Stimulated activated CD4-positive, alpha-beta T cell treated with anti-CD3 and anti-CD28 coated beads, Interleukin-1b, Interleukin-23, amount 100 ng/mL, for 1 hour (primary cell): ENCODE measurements at places on chromosomes 13 and 19.

DNA sequence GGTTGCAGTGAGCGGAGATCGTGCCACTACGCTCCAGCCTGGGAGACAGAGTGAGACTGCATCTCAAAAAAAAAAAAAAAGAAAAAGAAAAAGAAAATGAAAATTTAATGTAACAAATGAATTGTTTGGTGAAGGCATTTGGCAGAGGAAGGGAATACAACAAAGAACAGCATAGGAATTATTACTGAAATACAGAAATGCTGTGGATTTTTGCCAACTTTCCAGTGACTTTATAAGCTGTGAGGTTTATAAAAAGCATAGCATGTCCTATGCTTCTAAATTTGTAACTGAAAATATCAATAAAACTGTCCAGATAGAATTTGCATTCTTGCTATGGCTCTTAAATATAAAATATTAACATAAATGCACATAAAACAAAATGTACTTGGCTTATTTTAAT is 112.9 kb upstream of the IRS2 start:
- DNase-seq = no peak

- DNase-seq = no peak
These were observed 34.4 kb downstream of the STARD13 start for GRCh38 chr13:33251131-33251661.

GRCh38 chr13:23081901-23082300 is 98.9 kb upstream of the SGCG start:
- DNase-seq = no peak

DNA sequence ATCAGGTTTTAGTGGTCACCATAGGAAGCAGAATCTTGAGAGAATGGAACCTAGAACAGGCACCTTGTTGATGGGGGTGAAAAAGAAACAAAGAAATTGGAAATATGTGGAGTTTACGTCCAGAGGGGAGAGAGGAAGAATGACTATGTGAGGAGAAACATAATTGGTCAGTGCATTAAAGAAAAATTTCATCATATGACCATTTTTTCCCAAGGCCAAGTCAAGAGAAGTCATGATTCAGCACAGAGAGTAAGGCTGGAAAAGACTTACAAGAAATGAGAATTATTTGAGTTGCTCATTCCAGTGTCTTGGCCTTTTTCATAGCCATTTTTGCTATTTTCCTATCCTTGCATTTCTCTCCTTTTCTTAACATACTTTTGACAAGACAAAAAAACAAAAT is 421.7 kb downstream of the EFNB2 start:
- no peak for DNase-seq

- DNase-seq = no peak
These were observed 200.5 kb downstream of the KLF5 start for GRCh38 chr13:73259061-73260017.

- no peak for DNase-seq
These were observed 10.0 kb downstream of the NMRK2 start for GRCh38 chr19:3942790-3943409.

- DNase-seq = no peak
These were observed 17.4 kb downstream of the WDR62 start for GRCh38 chr19:36072081-36072480.

DNA sequence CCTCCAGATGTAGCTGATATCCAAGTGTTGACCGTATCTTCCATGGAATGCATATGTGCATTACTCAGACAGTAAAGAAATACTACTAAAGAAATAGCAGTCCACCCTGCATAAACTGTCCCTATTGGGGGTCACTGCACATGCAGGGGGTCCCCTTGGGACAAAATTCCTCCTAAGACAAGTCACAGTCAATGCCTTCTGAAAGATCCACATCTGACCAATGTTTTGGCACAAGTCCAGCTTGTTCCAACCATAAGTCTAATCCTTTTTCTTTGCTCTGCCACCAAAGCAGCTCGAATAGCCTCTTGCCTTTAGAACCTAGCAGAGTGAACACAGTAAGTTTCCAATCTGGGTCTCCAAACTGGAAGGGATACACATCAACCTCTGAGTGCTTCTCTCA is 87.9 kb downstream of the DIAPH3 start:
- no peak for DNase-seq

DNA sequence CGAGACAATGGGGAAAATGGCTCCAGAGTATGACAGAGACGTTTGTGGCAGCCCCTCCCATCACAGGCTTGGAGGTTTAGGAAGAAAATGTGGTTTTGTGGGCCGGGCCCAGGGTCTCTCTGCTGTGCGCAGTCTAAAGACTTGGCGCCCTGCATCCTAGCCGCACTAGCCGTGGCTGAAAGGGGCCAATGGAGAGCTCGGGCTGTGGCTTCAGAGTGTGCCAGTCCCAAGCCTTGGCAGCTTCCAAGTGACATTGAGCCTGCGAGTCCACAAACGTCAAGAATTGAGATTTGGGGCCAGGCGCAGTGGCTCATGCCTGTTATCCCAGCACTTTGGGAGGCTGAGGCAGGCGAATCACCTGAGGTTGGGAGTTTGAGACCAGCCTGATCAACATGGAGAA is 513.1 kb downstream of the PCDH17 start:
- DNase-seq = no peak

DNA sequence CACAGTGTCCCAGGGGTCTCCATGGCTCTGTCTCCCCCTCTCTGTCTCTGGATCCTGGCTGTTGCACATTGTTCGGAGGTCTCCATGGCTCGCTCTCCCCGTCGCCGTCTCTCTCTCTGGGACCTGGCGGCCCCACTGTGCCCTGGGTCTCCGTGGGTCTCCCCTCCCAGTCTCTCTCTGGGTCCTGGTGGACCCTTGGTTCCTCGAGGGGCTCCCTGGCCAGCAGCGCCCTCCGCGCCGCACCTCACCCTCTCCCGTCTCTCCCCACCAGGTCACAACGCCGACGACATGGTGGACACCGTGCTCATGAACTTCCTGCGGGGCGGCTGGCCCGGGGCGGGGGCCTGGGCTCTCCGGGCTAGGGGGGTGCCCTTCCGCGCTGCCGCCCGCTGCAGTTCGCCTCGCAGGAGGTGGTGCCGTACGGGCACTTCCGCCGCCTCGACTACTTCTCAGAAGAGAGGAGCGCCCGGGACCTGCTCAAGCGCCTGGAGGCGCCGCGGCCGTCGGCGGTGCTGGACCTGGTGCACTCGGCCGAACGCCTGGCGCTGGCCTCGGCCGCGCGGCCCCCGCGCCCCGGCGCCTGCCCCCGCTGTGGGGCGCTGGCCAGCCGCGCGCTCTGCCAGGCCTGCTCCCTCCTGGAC is 29.1 kb downstream of the SIGLEC5 start:
- DNase-seq = no peak

DNA sequence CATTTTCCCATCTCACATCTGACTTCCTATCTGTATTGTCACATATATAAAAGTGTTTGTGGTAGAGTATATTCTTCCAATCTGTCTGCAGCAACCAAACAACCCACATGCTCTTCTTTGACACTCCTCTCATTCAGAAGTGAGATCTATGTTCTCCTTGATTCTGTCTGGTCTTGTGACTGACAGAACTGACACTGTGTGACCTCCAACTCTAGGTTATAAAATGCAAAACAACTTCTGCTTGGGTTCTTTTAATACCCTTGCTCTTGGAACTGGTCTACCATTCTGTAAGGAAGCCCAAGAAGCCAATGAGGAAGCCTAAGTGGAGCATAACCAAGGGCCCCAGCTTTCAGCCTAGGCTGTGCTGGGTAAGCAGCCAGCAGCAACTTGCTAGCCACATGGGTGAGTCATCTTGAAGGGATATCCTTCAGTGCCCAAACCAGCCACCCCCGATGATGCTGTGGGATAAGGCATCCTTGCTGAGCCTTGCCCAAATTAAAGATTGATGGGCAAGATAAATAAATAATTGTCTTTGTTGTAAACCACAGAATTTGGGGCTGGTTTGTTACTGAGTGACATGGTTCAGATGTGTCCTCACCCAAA is 18.4 kb upstream of the ITM2B start:
- no peak for DNase-seq

DNA sequence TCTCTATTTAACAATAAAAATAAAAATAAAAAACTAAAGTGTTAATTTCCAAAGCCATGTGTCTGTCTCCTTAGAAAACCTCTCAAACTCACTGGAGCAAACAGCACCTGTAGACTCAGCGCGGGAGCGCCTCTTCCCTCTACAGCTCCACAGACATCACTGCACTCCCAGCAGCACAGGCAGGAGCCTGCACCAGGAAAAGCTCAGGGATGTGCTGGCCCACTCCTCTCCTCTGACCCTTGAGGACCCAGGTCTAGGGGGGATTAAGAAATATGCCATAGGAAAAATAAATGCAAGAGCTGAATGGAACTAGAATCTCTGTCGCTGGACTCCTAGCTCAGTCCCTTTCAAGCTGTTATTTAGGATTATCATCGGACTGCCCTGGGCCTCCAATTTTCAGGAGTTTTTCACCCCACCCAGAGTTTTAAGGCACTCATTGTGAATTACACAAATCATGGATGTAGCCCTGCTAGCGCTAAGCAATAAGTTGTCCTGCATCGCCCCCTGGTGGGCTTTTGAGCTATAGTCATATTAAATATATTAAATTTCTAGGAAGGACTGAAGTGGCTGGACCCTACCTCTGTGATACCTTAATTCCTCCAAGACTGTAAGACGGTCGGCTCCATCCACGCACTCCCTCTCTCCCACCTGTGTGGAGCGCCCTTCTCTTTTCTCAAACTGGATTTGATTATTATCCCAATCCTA is 333.9 kb downstream of the UQCRFS1 start:
- peak; percentile 29 for DNase-seq

GRCh38 chr19:347946-348861 is 3.6 kb upstream of the MIER2 start:
- no peak for DNase-seq

GRCh38 chr13:66940113-66940512 is 290.0 kb downstream of the PCDH9 start:
- no peak for DNase-seq

DNA sequence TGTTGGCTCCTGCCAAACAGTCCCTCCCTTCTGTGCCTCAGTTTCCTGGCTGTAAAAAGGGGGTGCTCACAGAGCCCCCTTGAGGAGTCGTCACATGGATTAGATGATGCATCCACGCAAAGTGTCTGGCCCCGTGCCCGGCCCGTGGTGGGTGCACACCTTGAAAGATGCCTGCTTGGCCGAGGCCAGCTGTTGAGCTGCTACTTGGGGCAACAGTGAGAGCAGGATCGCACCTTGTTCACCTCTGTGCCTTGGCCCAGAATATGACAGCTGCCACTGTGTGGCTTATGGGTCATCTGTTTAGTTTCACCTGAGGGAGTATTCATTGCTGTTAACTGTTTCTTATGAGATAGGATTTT is 17.7 kb downstream of the CRTC1 start:
- no peak for DNase-seq

DNA sequence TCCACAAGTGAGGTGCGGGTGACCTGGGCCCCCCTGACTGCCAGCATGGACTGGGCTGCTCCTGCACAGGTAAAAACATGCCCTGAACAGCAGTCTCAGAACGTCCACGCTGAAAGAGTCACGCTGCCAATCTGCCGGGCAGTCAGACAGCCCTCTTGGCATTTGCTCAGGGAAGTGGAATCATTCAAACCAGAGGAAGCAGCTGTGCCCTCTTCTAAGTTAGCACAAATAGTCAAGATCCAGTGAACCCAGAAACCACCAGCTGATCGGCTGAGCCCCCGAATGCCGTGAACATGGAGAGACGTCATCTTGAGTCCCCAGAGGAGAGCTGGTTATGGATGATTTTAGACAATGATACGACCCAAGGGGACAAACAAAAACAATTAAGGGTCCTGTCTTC is 34.4 kb downstream of the KLF2 start:
- no peak for DNase-seq

- DNase-seq = no peak
These were observed 83.4 kb downstream of the GNG7 start for GRCh38 chr19:2619076-2619475.

GRCh38 chr13:50519866-50520265 is 323.6 kb downstream of the DLEU7 start:
- no peak for DNase-seq

GRCh38 chr19:46759206-46759605 is 13.0 kb upstream of the STRN4 start:
- no peak for DNase-seq

GRCh38 chr19:4380254-4380727 is 20.1 kb downstream of the SH3GL1 start:
- no peak for DNase-seq

GRCh38 chr13:91241221-91241933 is 106.1 kb upstream of the MIR17HG start:
- no peak for DNase-seq

GRCh38 chr13:40999416-40999815 is 19.7 kb downstream of the ELF1 start:
- DNase-seq = no peak

DNA sequence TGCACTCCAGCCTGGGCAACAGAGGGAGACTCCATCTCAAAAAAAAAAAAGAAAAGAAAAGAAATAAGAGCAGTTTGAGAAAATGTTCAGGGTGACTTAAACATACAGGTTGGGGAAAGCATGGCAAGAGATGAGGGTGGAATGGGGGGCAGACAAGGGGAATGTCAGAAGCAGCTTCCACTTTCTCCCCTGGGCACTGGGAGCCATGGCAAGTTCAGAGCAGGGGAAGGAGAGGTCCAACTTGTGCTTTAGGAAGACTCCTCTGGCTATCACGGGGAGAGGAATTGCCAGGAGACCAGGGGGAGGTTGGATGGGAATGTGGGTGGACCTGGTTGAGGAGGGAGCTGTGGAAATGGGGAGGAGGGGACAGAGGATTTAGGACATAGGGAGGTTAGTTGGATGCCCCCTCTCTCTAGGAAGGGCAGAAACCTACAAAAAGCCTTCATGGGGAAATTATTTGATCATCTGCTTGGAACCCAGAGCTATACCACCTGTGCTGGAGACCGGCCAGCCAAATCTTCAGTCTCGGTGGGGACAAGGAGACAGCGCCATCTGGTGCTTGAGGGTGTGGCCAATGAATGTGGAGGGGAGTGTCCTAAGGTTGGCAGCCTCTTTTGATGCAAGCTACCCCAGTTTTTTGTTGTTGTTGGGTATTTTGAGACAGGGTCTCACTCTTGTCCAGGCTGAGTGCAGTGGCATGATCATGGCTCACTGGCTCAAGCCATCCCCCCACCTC is 7.3 kb upstream of the STRN4 start:
- DNase-seq = peak; percentile 39

GRCh38 chr19:1073956-1074517 is 7.1 kb downstream of the ARHGAP45 start:
- no peak for DNase-seq

GRCh38 chr13:33249894-33250293 is 35.7 kb downstream of the STARD13 start:
- no peak for DNase-seq

- peak; percentile 13 for DNase-seq
These were observed 673 bp downstream of the SPATA13 start for GRCh38 chr13:24161010-24161775.

DNA sequence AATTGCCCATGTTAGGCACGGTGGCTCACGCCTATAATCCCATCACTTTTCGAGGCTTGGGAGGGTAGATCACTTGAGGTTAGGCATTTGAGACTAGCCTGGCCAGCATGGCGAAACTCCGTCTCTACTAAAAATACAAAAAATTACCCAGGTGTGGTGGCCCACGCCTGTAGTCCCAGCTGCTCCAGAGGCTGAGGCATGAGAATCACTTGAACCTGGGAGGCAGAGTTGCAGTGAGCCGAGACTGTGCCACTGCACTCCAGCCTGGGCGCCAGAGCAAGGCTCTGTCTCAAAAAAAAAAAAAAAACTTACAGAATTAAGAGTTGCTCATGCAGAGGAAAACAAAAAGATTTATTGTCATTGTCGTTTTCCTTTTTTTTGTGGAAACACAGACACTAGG is 3.4 kb upstream of the PSMC4 start:
- no peak for DNase-seq

GRCh38 chr19:43525836-43526771 is 897 bp downstream of the ETHE1 start:
- no peak for DNase-seq
